ENCODE measurements at places on chromosomes 1 and 21.

- no peaks in the 10 kb centered on the region for H3K36me3 ChIP-seq
- no peak for DNase-seq
- no peaks in the 10 kb centered on the region for H3K27me3 ChIP-seq
- H3K27ac ChIP-seq: no peak overlapping the region
Observed at GRCh38 chr1:166119471-166119965, 47.3 kb downstream of the FAM78B start.

DNA sequence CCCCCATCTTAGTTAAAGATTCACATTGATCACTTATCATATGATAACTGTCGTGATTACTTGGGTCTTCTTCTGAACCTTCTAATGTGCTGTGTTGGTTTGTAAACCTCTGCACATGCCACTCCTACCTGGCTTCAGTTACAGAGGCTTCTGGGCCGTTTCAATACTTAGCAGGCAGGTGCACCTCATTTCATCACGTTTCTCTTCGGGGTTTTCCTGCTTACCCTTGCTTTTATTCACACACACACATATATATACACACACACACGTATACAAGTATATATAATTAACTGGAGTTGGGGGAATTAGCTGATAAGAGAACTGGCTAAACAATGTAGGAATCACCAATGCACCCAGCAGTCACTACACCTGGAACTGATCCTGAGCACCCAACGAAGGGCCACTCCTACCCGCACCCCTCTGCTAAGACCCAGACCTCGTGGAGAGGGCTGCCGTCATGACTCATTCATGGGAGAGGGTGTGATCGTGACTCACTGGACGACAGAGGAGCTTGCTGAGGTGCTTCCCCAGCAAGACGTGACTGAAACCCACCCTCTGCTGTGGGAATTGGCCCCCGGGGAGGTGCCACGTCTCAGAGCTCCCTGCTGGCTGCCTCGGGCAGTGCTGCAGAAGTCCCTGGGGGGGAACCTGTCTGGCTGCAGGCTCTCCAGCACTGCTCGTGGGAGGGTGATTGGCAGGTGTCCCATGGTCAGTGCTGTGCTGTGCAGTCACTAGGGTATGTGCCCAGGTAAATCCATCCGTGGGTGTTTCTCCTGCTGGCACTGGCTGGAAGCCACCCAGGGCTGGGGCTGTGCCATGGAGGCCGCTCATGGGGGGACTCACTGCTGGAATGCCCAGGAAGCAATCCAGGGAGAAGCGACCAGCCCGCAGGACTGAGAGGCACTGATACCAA, 166.6 kb downstream of the DYRK1A start:
- no peak for DNase-seq
- no peaks in the 10 kb centered on the region for H3K36me3 ChIP-seq
- no peaks in the 10 kb centered on the region for H3K27me3 ChIP-seq
- H3K27ac ChIP-seq: no peak overlapping the region
- H3K4me3 ChIP-seq: no peak overlapping the region

DNA sequence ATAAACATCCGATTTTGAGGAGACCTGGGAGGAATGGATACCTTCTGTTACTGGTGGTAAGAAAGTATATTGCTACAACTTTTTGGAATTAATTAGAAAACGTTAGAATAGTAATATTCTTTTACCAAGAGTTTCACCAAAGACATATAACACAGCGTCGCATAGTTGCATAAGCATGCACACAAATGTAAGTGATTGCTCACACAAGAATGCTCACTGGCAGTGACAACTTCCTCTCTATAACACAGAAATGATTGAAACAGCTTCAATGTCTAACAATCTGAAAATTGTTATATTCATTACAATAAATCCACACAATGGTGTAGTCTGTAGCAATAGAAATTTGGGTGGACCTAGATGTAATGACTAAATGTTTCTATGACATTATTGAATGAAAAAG, 998.6 kb downstream of the TTLL7 start:
- H3K4me3 ChIP-seq: no peak overlapping the region
- no peaks in the 10 kb centered on the region for H3K27me3 ChIP-seq
- no peak overlapping the region for H3K27ac ChIP-seq

GRCh38 chr1:27001570-27002360, 8.3 kb downstream of the TRNP1 start:
- peaks cover 7% of the 10 kb centered on the region for H3K4me1 ChIP-seq
- H3K4me3 ChIP-seq: no peak overlapping the region
- no peaks in the 10 kb centered on the region for H3K27me3 ChIP-seq
- H3K27ac ChIP-seq: no peak overlapping the region
- no peaks in the 10 kb centered on the region for H3K36me3 ChIP-seq

DNA sequence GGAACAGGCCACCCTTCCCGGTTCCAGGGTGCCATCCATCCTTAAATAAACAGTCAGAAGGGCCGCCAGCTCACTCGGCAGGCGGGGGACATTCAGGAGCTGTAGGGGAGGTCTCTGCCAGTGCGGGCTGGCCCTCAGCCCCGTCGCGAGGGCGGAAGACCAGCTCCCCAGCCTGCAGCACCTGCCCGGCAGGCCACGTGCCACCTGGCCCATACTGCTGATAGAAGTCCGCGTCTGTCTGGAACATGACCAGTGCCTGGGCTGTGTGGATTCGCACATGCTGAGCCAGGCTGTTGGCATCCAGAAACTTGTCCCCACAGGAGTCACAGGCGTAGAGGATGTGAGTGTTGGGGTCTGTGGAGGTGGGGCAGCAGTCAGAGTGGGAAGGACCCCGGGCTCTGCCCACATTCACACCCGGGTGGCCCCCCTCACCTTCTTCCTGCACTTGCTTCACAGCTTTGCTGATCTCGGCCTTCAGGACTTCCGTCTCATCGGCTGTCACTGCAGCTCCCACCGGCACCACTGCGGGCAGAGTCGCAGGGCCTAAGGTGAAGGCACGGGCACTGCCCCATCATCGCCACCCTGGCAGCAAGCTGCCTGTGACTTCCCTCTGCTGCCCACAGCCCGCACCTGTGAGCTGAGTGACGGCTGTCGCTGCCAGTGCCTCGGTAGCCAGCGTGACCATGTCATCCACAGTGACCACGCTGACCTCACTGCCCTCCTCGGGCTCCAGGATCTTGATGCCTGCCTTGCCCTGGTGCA, 33.8 kb downstream of the ZBTB17 start:
- no peaks in the 10 kb centered on the region for H3K27me3 ChIP-seq
- peak overlapping the region; percentile 81 for H3K27ac ChIP-seq
- peak; percentile 88 for DNase-seq

DNA sequence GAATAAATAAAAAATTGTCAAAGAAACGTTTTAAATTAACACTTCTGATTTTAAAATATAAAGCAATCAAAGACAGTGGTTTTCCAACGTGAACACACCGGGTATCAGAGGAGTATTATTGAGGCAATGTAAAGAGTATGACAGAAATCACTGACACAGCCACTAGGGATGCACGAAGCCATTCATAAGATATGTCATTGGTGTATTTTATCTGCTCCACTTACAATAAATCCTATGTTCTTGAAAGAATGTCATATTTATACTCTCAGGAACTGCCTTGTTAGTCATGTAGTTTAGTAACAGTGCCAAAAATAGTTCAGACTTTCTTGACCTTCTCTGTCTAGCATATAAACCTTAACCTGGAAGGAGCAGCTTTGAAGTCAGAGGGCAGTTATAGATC, 835.0 kb upstream of the NCAM2 start:
- no peaks in the 10 kb centered on the region for H3K36me3 ChIP-seq
- H3K27me3 ChIP-seq: no peaks in the 10 kb centered on the region
- DNase-seq: no peak
- H3K4me1 ChIP-seq: no peaks in the 10 kb centered on the region
- no peak overlapping the region for H3K4me3 ChIP-seq

GRCh38 chr21:32332463-32332951, 33.9 kb downstream of the MRAP start:
- DNase-seq: no peak
- H3K36me3 ChIP-seq: no peaks in the 10 kb centered on the region
- H3K27ac ChIP-seq: no peak overlapping the region
- no peak overlapping the region for H3K4me3 ChIP-seq

DNA sequence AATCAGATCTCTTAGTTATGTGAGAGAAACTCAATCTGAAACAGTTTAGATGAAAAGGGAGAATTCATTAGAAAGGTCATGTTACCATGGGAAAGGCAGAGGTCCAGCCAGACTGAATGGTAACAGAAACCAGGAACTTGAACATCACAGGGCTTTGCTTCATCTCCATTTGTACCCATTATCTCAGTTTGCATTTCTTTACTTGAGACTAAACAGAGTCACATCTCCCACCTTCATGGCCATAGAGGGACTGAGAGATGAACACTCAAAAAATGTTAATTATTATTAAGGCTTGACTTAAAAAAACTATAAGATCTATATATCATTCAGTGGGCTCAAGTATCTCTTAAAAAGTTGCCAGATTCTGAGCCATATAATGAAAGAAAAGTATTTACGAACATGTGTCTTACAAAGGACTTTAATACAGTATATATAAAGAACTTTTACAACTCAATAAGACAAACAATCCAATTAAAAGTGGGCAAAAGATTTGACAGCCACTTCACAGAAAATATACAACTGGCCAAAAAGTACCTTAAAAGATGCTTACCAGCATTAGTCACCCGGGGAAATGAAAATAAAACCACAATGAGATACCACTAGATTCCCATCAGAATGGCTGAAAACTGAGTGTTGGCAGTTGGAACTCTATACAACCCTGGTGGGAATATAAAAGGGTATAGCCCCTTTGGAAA, 13.2 kb downstream of the KYAT3 start:
- H3K36me3 ChIP-seq: no peaks in the 10 kb centered on the region
- no peak overlapping the region for H3K4me3 ChIP-seq
- H3K27me3 ChIP-seq: no peaks in the 10 kb centered on the region
- no peak for DNase-seq
- peaks cover 13% of the 10 kb centered on the region for H3K4me1 ChIP-seq

DNA sequence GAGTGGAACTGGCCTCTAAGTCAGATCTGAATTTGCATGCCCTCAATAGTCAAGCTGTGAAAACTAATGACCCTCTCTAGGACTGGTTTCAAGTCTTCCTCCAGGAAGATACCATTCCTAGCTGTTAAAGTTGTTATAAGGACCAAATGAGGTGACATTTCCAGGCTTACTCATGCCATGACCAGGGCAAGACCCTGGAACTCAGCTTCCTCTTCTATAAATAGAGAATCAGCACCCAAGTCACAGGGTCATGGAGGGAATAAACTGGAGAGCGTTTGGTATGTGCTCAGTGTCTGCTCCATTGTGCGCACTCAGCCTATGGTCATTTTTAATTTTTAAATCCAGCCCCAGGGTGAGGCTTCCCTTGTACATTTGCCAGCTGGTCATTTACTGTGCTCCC, 2.5 kb downstream of the S100A9 start:
- no peak overlapping the region for H3K4me3 ChIP-seq
- no peak for DNase-seq
- no peaks in the 10 kb centered on the region for H3K27me3 ChIP-seq
- no peak overlapping the region for H3K27ac ChIP-seq
- no peaks in the 10 kb centered on the region for H3K36me3 ChIP-seq
- H3K4me1 ChIP-seq: no peaks in the 10 kb centered on the region

- peaks cover 4% of the 10 kb centered on the region for H3K36me3 ChIP-seq
- no peaks in the 10 kb centered on the region for H3K27me3 ChIP-seq
- H3K4me1 ChIP-seq: no peaks in the 10 kb centered on the region
- H3K4me3 ChIP-seq: no peak overlapping the region
Observed at GRCh38 chr1:40204856-40205255, 42.9 kb upstream of the TMCO2 start.

GRCh38 chr21:33406493-33406892, 3.3 kb downstream of the IFNGR2 start:
- H3K4me1 ChIP-seq: peaks cover 11% of the 10 kb centered on the region
- H3K4me3 ChIP-seq: no peak overlapping the region

- H3K4me3 ChIP-seq: no peak overlapping the region
- no peaks in the 10 kb centered on the region for H3K36me3 ChIP-seq
- no peaks in the 10 kb centered on the region for H3K4me1 ChIP-seq
- no peaks in the 10 kb centered on the region for H3K27me3 ChIP-seq
Observed at GRCh38 chr1:181972256-181972655, 89.3 kb downstream of the ZNF648 start.

GRCh38 chr1:50491142-50491541, 67.9 kb upstream of the DMRTA2 start:
- DNase-seq: no peak
- H3K4me3 ChIP-seq: no peak overlapping the region
- H3K4me1 ChIP-seq: no peaks in the 10 kb centered on the region
- H3K36me3 ChIP-seq: peaks cover 36% of the 10 kb centered on the region
- H3K27me3 ChIP-seq: no peaks in the 10 kb centered on the region
- no peak overlapping the region for H3K27ac ChIP-seq

DNA sequence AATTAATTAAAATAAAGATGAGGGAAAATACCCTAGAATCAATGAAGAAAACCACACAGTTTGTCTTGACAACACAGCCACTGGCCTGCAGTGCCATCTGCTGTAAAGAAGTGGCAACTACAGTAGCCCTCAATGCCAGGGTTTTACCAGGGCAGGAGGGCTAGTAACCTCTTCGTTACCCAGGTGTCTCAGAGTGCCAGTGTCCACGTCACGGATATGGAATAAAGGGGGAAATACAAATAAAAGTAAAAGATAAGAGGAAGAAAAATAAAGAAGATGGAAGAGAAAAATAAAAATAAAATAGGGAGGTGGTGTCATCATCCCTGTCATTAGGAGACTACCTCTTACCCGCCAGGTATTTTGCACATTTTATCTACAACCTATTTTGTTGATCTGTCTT, 14.2 kb upstream of the SLC44A3 start:
- no peaks in the 10 kb centered on the region for H3K27me3 ChIP-seq
- peaks cover 10% of the 10 kb centered on the region for H3K4me1 ChIP-seq
- H3K4me3 ChIP-seq: no peak overlapping the region

GRCh38 chr1:30649321-30649991, 73.9 kb downstream of the MATN1 start:
- no peak overlapping the region for H3K27ac ChIP-seq
- peaks cover 5% of the 10 kb centered on the region for H3K27me3 ChIP-seq
- H3K4me1 ChIP-seq: no peaks in the 10 kb centered on the region
- H3K36me3 ChIP-seq: no peaks in the 10 kb centered on the region
- no peak for DNase-seq

DNA sequence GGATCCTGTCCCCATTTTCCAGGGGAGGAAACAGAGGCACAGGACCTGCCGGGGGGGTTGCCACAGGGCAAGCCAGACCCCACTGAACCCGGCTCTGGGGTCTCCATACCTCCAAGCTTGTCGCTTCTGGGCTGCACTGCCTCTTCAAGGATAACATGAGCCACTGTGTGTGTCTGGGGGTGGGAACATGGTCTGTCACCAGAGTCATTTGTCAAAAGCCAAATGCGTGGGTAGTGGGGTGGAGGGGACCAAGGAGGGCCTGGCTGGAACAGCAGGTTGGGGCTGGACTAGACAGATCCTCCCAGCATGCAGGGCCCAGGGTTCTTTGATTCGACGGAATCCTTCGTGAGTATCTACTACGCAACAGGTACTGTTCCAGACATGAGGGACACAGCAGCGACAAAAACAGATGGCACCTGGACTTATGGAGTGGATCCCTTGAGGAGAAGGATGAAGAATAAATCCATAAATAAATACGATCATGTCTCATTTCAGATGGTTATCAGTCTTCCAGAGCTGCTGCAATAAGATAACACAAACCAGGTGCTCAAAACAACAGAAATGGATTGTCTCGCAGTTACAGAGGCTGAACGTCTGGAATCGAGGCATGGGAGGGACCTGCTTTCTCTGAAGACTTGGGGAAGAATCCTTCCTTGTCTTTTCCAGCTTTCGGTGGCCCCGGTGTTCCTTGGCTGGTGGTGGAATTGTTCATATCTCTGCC, 28.7 kb downstream of the C1QB start:
- H3K4me3 ChIP-seq: no peak overlapping the region
- no peak overlapping the region for H3K27ac ChIP-seq
- H3K27me3 ChIP-seq: peaks cover 11% of the 10 kb centered on the region
- DNase-seq: no peak
- no peaks in the 10 kb centered on the region for H3K36me3 ChIP-seq
